SK-N-SH (cell line): ENCODE measurements at places on chromosomes 11 and 22. TPM values are rescaled to one million over a fixed set of nuclear protein-coding genes. Genes with fewer than 3 reads are reported as not detected.

The OAF gene
- 27.6 and 28.0 TPM in 2 replicates for polyA plus RNA-seq

DNA sequence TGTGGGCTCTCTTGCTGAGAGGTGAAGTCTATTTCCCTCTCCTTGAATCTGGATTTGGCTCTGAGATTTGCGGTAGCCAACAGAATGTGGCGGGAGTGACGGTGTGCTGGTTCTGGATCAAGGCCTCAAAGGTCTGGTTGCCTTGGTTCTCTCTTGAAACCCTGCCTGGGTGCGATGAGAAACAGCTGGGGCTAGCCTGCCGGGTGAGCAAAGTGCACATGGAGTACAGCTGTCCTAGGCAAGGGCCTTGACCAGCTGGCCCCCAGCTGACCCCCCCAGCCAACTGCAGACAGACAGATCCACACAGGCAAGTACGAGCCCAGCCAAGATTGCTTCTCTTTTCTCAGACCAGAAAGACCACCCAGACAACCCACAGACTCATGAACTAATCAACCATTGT, 10.8 kb downstream of the SUN2 start:
- H3K36me3 ChIP-seq = no peaks in the 10 kb centered on the region
- H3K4me1 ChIP-seq = no peaks in the 10 kb centered on the region
- H3K27ac ChIP-seq = no peak overlapping the region
- no peaks in the 10 kb centered on the region for H3K27me3 ChIP-seq
- DNase-seq = no peak
- H3K4me3 ChIP-seq = no peak overlapping the region

GRCh38 chr11:95924414-95924760, 480 bp upstream of the MTMR2 start:
- peak overlapping the region; percentile 90 for H3K27ac ChIP-seq
- no peak for DNase-seq
- no peaks in the 10 kb centered on the region for H3K36me3 ChIP-seq
- no peaks in the 10 kb centered on the region for H3K27me3 ChIP-seq
- peak overlapping the region; percentile 94 for H3K4me3 ChIP-seq

GRCh38 chr22:44143105-44143474, 37.6 kb upstream of the PARVG start:
- no peak overlapping the region for H3K27ac ChIP-seq
- no peaks in the 10 kb centered on the region for H3K36me3 ChIP-seq
- no peak overlapping the region for H3K4me3 ChIP-seq
- no peak for DNase-seq
- H3K27me3 ChIP-seq = no peaks in the 10 kb centered on the region
- H3K4me1 ChIP-seq = no peaks in the 10 kb centered on the region

- H3K36me3 ChIP-seq = peaks cover 3% of the 10 kb centered on the region
- no peak overlapping the region for H3K4me3 ChIP-seq
- no peaks in the 10 kb centered on the region for H3K27me3 ChIP-seq
- H3K4me1 ChIP-seq = peaks cover 3% of the 10 kb centered on the region; the same call in 1 of the 2 replicates
- H3K27ac ChIP-seq = no peak overlapping the region
- no peak for DNase-seq
These were observed 537.0 kb downstream of the NTM start for GRCh38 chr11:131907371-131907770.

GRCh38 chr11:126344141-126345080, 11.1 kb upstream of the ST3GAL4 start:
- no peaks in the 10 kb centered on the region for H3K27me3 ChIP-seq
- no peak overlapping the region for H3K27ac ChIP-seq
- peaks cover 45% of the 10 kb centered on the region for H3K4me1 ChIP-seq
- no peak for DNase-seq
- no peak overlapping the region for H3K4me3 ChIP-seq
- H3K36me3 ChIP-seq = peaks cover 8% of the 10 kb centered on the region; the same call in 1 of the 2 replicates

DNA sequence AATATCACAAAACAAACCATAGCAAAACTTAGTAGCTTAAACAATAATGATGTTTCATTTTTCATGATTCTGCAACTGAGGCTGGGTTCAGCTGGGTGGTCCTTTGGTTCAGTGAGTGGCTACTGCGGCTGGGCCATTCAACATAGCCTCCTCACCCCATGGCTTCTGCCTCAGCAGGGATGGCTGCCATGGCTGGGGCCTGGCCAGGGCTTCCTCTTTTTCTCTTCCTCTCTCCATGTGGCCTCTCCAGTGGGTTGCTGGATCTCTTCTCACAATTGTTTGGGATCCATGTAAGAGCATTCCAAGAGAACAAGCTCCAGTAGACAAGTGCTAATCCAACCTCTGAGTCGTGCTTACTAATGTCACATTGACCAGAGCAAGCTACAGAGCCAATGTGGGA, 248.6 kb upstream of the PLET1 start:
- no peaks in the 10 kb centered on the region for H3K36me3 ChIP-seq
- H3K27ac ChIP-seq = no peak overlapping the region
- H3K27me3 ChIP-seq = no peaks in the 10 kb centered on the region

- H3K27ac ChIP-seq = no peak overlapping the region
- DNase-seq = no peak
- no peaks in the 10 kb centered on the region for H3K36me3 ChIP-seq
- H3K4me1 ChIP-seq = no peaks in the 10 kb centered on the region
- no peaks in the 10 kb centered on the region for H3K27me3 ChIP-seq
These were observed 33.8 kb upstream of the OR9G4 start for GRCh38 chr11:56782167-56782847.

The SNX32 gene
- polyA plus RNA-seq = 0.81 and 1.0 TPM in 2 replicates

DNA sequence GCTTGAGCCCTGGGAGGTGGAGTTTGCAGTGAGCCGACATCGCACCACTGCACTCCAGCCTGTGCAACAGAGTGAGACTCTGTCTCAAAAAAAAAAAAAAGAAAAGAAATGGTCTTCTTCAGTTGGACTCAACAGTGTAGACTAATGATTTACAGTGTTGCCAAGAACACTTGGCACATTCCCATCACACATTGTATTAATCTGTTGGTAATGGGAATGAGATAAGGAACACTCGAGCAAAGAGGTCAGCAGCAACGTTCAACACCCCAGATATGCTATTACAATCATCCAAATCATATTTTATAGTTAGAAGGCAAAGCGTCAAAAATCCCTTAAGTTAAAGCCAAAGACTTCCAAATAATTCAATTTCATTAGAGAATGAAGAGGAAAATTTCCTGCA, 14.5 kb downstream of the CDON start:
- no peaks in the 10 kb centered on the region; the same call in 1 of the 2 replicates for H3K4me1 ChIP-seq
- H3K27ac ChIP-seq = no peak overlapping the region
- H3K4me3 ChIP-seq = no peak overlapping the region
- no peak for DNase-seq
- H3K27me3 ChIP-seq = no peaks in the 10 kb centered on the region

DNA sequence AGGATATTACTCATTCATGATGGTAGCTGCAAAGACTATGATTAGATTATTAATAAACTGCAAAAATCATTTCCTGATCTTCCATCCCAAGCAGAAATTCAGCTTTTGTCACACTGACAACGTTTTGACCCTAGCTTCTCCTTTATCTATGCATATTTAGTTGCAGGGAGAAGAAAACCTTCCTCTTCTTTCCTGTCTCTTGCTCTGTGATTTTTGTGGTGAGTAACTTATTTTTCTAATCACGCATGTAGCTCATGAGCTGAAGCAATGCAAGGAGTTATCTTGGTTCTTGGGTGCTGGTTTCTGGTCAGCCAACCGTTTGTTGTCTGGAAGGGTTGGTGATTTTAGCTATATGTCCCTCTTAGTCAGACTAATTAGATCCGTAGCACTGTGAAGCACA, 56.4 kb downstream of the FDX1 start:
- no peaks in the 10 kb centered on the region for H3K27me3 ChIP-seq
- no peaks in the 10 kb centered on the region for H3K4me1 ChIP-seq
- H3K36me3 ChIP-seq = no peaks in the 10 kb centered on the region

- no peak for DNase-seq
- H3K4me3 ChIP-seq = no peak overlapping the region
- no peak overlapping the region for H3K27ac ChIP-seq
- no peaks in the 10 kb centered on the region for H3K4me1 ChIP-seq
These were observed 17.9 kb downstream of the GNAZ start for GRCh38 chr22:23088199-23088604.

- H3K27me3 ChIP-seq = no peaks in the 10 kb centered on the region
- H3K4me3 ChIP-seq = no peak overlapping the region
- H3K4me1 ChIP-seq = peaks cover 7% of the 10 kb centered on the region
- no peak overlapping the region for H3K27ac ChIP-seq
- H3K36me3 ChIP-seq = no peaks in the 10 kb centered on the region
These were observed 119.2 kb upstream of the C11orf87 start for GRCh38 chr11:109302591-109303334.

DNA sequence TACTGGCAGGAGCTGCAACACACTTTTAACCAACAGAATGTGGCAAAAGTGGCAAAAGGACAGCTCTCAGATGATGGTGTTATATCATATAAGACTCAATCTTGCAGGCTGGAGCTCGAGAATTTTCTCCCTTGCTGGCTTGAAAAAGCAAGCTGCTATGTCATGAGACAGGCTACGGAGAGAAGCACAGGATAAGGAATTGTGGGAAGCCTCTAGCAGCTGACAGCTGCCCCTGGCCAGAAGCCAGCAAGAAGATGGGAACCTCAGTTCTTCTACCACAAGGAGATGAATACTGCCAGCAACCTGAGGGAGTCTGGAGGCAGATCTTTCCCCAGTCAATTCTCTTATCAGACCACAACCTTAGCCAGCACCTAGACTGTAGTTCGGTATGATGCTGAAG, 24.6 kb downstream of the FXYD6 start:
- no peaks in the 10 kb centered on the region for H3K4me1 ChIP-seq
- no peaks in the 10 kb centered on the region; the same call in 1 of the 2 replicates for H3K27me3 ChIP-seq
- DNase-seq = no peak
- H3K27ac ChIP-seq = no peak overlapping the region

- H3K27ac ChIP-seq = no peak overlapping the region
- DNase-seq = no peak
- H3K36me3 ChIP-seq = no peaks in the 10 kb centered on the region
- H3K27me3 ChIP-seq = no peaks in the 10 kb centered on the region
- H3K4me1 ChIP-seq = no peaks in the 10 kb centered on the region
These were observed 117.3 kb upstream of the FAT3 start for GRCh38 chr11:92107331-92107730.

The GAL3ST1 gene
- polyA plus RNA-seq = 0.08 TPM in 1 of 2 replicates, not detected in the other

DNA sequence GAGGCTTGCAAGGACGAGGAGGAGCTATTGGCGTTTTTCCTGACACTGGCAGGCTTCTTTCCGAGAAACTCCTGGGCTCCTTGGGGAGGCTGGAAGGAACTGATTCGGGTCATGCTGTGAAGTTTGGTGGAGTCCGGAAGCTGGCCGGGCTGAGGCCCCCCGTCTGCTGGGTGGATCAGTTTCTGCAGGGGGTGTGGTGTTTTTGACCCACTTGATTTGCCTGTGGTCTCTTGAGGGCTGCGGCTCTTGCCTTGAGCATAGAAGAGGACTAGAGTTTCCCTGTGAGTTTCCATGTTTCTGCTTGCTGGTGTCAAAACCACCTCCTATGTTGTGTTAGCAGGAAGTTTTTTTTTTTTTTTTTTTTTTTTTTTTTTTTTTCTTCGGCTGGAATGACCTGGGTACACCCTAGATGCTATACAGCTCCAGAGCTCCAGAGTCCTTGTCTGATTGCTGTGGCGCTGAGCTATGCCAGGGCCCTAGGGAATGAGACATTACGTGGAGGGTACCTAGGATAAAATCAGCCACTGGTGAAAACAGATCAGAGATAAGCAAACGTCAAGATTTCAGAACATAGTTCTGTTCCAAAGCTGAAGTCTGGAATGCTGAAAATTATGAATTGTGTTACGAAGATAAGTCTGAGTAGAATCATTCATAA, 728 bp downstream of the TBC1D22A start:
- H3K27me3 ChIP-seq = no peaks in the 10 kb centered on the region
- DNase-seq = peak; percentile 52
- peaks cover 3% of the 10 kb centered on the region; the same call in 1 of the 2 replicates for H3K36me3 ChIP-seq
- peak overlapping the region; percentile 29; the same call in 1 of the 2 replicates for H3K27ac ChIP-seq
- peaks cover 11% of the 10 kb centered on the region; the same call in 1 of the 2 replicates for H3K4me1 ChIP-seq

DNA sequence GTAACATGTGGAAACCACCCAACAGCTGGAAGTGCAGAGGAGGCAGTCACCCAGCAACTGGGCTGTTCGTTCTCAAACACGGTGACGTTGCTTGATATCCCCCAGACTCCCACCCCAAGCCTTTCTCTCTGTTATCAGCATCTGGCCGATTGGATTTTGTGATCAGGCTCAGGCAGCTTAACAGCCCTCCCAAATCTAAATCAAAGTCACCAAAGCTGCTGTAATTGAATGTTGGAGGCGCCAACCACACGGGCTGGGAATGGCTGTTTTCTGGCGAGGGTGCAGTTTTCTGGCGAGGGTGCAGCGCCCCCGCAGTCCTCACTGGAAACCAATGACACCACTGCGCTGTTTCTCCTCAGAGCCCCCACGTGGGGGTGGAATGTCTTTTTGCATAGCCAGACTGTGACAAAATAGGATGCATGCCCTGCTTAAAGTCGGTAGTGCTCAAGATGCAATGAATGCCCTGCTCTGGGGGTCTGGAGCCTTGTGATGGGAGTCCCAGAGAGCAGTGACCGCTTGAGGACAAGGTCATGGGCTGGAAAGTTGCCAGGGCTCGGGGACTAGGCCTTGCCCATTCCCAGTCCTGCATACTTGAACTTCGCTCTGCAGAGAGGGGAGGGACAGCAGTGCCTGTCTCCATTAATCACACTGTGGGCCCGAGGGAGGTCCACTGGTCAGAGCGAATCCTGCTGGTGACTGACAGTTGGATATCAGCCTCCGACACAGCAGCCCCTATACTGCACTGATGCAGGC, 105.3 kb downstream of the MORC2 start:
- peak; percentile 82 for DNase-seq
- H3K36me3 ChIP-seq = no peaks in the 10 kb centered on the region
- H3K4me1 ChIP-seq = peaks cover 37% of the 10 kb centered on the region; the same call in 1 of the 2 replicates
- H3K27me3 ChIP-seq = no peaks in the 10 kb centered on the region

The NOX4 gene
- 1.3 and 2.2 TPM in 2 replicates for polyA plus RNA-seq

DNA sequence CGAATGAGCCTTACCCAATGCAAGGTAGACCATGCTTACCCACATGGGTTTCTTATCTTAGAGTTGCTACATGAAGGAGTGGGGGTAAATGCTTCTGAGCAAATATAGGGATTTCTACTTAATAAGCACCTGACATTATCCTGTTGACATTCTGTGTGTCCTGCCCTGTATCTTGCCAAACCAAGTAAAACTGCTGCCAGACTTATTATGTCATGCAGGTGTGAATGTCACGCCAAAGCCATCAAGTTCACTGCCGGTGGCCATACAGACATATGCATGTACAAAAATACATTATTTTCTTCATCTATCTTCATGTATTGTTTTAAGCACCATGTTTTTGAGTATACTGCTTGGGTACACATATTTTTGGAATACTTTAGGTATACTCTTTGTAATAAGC, 70.2 kb downstream of the NOX4 start:
- H3K4me3 ChIP-seq = no peak overlapping the region
- no peak for DNase-seq

- no peaks in the 10 kb centered on the region for H3K36me3 ChIP-seq
- peaks cover 12% of the 10 kb centered on the region; the same call in 1 of the 2 replicates for H3K4me1 ChIP-seq
- H3K4me3 ChIP-seq = no peak overlapping the region
These were observed 10.3 kb downstream of the MRGPRG start for GRCh38 chr11:3208272-3208671.

The OTOG gene
- not detected in 2 replicates for polyA plus RNA-seq

The MMP27 gene
- polyA plus RNA-seq = not detected in 2 replicates

The NAA40 gene
- 33.0 and 36.3 TPM in 2 replicates for polyA plus RNA-seq

DNA sequence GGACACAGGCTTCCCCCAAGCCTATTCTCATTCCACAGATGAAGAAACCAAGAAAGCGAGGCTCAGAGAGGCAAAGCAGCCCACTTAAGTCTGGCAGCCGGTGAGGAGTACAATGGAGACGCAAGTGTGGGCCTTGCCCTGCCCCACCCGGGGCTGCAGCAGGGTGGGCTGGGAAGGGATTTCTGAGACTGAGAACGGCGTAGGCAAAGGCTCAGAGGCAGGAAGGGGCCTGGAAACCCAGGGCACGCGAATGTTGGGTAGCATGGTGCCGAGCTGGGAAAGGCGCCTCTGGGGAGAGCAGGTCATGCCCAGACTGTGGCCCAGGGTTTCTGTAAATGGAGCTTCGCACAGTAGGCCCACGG, 47.5 kb upstream of the SHISAL1 start:
- no peaks in the 10 kb centered on the region for H3K36me3 ChIP-seq
- no peak overlapping the region for H3K27ac ChIP-seq
- H3K4me3 ChIP-seq = no peak overlapping the region
- peaks cover 23% of the 10 kb centered on the region; the same call in 1 of the 2 replicates for H3K4me1 ChIP-seq
